ENCODE measurements at places on chromosomes 5 and 9.
A peak's percentile ranks its signal among the peaks of the same experiment; 100 is the strongest.

DNA sequence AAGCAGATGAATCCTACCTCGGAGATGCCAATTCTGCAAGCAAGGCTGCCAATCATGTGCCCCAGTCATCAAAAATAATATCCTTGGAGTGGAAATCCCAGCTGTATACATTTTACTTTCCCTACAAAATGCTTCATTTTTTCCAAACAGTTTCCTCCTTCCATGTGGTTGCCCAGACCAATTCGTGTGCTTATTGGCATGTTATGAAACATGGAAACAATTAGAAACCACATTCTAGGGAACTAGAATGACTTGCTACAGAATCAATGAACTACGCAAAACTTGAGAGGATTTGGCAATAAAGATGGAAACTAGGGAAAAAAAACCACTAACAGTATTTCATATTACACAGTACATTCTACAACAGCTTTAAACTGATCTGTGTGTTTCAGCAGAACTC lies 584.5 kb upstream of the DMAC1 start:
- no peak for DNase-seq

GRCh38 chr5:86824637-86825036 lies 206.9 kb downstream of the COX7C start:
- no peak for DNase-seq

DNA sequence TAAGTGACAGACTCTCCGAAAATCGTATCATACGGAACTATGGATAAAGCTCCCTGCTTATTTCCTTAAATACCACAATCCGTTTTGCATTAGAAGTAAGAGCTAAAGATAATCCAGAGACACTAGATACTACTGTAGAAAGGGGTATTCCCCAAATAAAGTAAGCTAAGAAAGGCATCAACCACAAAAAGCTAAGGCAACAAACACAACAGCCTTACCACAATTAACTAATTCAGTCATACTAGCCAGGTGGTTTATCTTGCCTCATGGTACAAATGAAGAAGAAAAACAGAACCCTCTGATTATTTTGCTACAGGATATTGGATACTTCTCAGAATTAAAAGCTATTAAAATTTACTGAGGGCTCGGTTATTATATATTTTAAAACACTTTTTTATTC lies 14.1 kb downstream of the ERP44 start:
- DNase-seq = no peak

DNA sequence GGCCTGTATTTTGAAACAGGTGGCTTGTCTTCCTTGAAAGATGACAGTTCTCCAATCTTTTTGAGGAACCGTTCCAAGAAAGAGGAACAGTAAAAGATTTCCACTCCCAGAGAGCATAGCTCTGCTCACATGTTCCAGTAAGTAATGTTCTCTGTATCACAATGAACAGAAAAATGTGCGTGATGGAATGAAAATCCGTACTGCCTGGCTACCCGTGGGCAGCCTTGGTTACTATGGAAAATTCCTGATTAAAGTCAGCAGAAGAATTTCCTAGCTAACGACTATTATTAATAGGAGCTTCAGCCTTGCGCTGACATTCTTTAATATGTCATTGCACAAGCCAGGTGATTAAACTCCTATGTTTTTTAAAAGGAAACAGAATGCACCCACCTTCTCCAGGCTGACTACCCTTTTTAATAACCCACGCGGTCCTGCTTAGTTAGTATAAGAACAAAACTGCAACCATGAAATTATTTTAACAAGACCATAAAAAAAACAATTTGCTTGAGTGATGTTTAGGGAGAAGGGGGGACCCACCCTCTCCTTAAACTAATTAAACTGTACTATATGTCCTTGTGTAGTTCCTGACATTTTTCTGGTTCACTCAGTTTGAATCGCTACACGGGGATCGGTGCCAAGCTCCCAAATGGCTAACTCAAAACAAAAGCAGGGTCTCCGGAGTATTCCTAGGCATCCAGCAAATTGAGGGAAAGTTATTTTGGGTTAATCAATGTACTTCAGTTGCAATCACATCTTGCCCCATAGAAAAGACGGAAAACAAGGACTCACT lies 54.8 kb upstream of the CPEB4 start:
- no peak for DNase-seq

GRCh38 chr5:178215280-178216002 lies 11.1 kb downstream of the HNRNPAB start:
- no peak for DNase-seq

DNA sequence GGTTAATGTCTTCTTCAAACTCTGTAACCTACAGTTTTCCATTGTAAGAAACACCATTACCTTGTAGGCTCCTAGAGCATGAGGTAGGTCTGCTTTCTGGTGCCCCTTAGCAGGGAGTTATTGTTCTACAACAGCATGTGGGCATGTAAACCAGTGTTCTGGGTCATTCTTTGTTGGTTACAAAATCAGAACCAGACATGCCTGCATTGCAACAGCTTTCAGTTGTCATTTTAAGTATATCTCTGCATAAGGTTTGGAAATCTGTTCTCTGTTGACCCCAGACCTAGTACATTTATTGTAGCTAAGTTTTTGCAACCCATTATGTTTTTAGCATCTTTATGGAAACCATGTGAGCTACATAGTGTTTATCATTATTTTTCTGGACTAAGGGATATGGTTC lies 10.9 kb downstream of the RGMB start:
- no peak for DNase-seq

DNA sequence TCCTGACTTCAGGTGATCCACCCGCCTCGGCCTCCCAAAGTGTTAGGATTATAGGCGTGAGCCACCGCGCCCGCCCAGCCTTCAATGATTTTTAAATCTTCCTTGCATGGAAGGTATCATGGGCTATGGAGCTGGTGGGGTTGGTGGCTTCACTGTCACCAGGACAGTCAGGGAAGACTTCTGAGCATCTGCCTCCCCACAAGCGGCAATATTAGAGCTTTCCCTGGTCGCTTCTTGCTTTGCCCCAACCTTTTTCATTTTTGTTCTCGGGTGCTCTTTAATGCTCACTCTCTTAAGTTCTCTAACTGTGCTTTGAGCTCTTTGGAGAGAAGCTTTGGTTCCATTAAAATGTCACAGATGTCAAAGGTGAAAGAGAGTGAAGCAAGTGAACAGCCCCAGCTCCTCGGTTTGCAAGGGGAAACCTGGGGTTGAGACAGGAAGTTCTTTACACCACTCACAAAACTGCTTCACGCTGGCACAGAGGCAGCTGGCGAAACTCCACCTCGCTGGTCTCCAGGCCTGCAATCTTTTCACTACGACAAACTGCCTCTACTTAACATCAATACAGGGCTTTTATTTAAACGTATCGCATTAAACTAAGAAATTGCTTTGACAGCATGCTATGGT lies 142.5 kb upstream of the RETREG1 start:
- peak; percentile 13 for DNase-seq

All from stimulated activated CD4-positive, alpha-beta T cell treated with anti-CD3 and anti-CD28 coated beads, Interleukin-1b, Interleukin-23, amount 100 ng/mL, for 48 hours (primary cell).